Vagina (tissue), 2 donors: ENCODE measurements at places on chromosomes 4 and X.
A peak's percentile ranks its signal among the peaks of the same experiment; 100 is the strongest.

DNA sequence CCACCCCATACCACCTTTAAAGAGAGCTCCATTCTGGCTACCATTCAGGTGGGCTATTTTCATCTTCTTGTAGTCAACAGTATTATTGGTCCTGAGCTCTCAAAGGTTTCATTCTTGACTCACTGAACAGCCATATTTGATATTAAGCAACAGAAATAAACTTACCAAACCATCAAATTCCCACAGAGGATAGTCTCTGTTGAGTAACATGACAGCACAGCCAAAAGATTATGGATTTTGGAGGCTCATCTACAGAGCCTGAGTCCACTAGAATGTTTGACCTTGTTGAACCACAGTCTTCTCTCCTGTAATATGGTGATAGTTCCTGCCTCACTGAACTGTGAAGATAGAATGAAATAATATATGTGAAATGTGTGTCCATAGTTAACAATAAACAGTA is 276.3 kb upstream of the LDB2 start:
- DNase-seq, result no peak

DNA sequence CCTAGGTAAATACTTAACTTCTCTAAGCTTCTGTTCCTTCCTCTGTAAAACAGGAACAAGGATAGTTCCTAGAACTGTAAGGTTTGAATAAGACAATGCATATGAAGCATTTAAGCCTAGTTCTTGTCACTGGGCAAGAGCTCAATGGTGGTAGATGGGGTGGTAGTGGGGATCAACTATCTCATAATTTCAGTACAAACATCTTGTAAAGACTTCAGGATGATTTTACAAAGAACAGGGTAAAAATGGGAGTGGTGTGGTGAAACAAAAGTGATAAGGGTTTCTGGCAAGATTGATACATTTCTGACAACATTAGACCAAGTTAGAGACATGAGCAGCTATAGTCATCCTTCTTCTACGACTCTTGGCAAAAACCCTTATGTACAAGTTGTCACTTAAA is 137.8 kb downstream of the SCFD2 start:
- no peak for DNase-seq

DNA sequence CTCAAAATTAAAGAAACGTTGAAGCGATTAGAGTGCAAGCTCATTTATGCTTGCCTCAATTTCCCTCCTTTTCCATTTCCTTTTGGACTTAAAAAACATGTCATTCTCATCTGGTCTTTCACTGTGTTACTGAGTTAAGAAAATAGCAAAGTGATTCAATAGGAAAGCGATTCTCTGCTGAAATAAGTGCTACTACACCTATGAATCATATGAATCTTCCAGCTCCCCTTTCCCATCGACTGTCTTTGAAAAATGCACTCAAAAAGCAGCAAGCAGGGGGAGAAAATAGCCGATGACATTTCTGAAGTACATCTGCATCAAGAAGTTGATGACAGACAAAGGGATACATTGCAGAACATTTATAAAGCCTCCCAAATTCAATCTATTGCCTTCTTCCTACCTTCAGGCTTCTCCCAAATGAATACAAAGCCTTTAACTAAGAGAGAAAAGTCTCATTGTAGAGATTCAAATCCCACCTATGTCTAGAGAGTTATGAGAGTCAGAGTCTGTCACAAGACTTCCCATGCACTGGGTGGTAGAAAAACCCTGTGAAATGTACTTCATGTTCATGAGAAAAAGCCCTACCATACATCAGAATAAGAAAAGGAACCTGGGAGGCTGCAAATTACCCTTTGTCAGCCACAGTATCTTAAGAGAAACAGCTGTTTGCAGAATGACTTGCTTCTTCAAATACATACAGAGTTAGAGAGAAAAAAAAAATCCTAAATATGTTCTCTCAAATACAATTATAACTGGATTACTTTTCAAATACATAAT is 78.9 kb downstream of the MBNL3 start:
- DNase-seq, result no peak

- no peak for DNase-seq
These were observed 758 bp downstream of the IQSEC2 start for GRCh38 chrX:53280331-53281320.

GRCh38 chr4:156560701-156561100 is 410.9 kb downstream of the PDGFC start:
- DNase-seq, result no peak

DNA sequence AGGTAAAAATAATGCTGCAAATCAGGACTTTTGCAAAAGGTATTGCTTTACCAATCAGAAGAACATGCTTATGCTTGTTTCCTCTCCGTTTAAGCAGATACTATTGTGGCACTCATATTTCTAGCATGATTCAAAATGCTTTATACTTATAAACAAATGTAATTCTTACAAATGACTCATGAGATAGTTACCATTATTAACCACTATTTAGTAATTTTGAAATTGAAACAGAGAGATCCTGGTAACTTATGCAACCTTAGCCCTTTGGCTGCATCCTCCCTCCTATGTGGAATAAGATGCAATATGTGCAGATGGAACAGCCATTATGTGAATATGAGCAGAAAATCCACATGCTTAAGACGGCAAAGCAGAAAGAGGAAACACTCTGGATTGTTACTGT is 164.7 kb downstream of the PCDH18 start:
- DNase-seq, result no peak

DNA sequence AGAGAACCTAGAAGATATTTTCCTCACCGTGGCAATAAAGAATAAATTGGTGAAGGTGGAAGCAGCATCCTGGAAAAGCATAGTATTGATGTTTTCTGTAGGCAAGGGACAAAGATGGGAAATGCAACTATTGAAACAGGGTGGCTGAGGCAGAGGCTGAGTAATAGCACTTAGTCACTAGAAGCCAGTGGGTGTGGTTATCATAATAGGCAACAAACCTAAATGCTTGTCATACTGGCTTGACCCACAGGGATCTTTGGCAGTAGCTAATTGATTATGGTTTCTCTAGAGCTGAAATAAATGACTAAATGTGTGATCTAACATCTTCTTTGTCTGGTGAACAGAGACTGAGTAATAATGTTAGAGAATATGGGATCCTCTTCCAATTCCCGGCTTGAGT is 353.6 kb upstream of the RPS6KA3 start:
- no peak for DNase-seq

GRCh38 chr4:119212964-119213606 is 572 bp downstream of the USP53 start:
- peak; percentile 95 for DNase-seq

DNA sequence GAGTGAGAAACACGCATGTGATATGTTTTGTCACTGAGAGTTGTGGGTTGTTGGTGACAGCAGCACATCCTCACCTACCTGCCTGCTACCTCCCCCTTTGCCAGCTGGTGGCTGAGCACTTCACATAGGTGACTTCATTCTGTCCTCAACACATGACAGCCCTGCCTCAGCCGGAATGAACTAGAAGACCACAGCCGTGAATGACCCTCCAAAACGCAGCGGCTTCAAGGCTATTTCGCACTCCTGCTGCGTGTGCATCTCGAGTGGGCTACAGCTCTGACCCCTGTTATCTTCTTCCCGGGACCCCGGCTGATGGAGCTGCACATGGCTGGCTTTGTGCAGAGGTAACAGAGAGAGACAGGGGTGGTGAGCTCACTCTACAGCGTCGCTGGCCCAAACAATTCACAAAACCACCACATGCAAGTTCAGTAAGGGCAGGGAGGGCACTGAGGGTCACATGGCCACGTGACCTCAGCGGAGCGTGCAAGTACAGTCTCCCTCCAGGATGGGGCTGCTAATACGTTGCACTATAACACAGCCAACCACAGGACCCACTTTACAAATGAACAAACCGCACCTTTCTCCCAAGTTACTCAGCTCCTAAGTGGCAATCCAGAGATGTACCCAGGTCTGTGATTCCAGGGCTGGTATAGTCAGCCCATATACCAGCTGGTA is 6.3 kb upstream of the PPP2R2C start:
- peak; percentile 74 for DNase-seq

DNA sequence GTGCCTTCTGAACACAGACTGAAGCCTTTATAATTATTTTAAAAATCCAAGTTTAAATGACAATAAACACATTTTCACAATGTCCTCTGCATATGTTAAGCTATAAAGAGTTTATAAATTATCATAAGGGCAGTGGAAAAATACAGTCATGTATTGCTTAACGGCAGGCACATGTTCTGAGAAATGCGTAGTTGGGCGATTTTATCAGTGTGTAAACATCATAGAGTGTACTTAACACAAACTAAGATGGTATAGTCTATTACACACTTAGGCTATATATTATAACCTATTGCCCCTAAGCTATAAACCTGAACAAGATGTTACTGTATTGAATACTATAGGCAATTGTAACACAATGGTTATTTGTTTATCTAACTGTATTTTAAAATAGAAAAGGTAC is 254.7 kb downstream of the GABRG1 start:
- no peak for DNase-seq

- DNase-seq, result no peak
These were observed 9.0 kb upstream of the PRSS48 start for GRCh38 chr4:151267822-151268535.

GRCh38 chr4:108891896-108892590 is 129.2 kb upstream of the ETNPPL start:
- DNase-seq, result no peak

DNA sequence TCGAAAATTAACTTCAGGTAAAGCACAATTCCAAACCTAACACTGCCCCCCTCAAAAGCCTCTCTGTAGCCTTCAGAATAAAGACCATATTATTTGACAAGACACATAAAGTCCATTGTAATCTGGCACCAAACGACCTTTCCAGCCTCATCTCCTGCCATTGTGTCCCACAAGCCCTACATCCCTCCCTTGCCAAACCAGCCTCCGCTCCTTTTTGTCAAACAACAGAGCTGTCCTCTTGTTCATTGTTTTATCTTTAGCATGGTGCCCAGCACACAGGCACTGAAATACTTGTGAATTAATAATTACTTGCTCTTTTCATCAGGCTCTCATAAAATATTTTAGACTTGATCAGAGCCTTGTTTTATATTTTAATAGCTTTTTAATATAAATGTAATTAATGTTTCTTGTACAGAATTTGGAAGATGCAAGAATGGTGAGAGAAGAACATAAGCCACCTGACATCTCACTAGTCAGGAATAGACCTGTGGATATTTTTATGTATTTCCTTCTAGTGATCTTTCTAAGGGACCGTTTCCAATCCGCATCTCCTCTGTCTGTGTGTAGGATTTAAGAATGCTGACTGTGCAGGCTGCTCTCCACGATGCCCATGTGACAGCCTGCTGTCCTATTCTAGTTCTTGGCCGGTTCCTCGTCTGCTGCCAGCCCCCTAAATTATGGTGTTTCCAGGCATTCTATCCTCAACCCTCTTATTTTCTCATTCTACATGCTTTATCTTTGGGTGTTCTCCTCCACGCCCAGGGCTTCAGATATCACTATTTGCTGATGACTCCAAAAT is 3.0 kb upstream of the IRF2 start:
- DNase-seq, result no peak

DNA sequence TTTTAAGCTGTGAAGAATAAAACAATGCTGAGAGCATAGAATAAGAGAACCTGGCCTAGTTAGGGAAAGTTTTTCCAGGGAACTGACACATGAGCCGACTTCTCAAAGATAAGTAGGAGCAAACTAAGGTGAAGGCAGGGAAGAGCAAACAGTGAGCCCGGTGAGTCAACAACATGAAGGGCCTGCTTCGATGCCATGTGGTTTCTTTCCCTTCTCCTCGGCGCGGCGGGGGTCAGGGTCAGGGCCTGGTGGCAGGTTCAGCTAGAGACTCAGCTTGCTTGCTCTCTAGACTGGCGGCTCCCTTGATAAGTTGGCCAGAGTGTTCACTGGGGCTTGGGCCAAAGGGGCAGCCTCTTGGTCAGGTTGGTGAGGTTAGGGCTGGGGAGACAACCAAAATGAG is 81.1 kb downstream of the DLG3 start:
- no peak for DNase-seq

DNA sequence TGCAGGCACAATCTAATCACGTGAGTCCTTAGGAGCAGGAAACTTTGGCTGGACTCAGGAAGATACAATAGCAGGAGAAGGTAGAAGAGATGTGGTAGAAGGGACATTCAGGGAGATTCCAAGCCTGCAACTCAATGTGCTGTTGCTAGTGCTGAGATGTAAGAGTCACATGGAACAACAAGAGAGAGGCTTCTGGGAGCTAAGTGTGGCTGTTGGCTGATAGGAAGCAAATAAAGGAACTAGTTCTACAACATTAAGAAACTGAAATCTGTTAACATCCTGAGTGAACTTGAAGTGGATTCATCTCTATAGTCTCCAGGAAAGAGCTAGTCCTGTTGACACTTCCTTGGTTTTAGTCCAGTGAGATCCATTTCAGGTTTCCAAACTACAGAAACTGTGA is 1207.4 kb downstream of the ADGRL3 start:
- no peak for DNase-seq

DNA sequence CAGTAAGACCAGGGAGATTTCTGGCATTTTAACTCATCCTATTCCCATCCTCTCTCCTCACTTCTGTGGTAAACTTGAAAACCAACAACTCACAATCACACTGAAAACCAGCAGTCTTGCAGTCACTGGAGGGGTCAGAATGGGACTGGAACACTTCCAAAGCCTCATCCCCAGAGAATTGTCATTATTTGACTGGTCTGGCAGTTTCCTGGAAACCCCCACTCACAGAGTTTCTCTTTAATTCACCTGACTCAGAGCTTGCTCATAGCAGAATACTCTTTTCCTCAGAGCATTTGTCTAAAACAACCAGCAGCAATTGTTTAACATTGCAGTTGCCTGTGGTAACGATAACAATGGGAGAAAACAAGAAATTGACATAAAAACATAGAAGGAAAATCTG is 7.3 kb upstream of the RAB9B start:
- no peak for DNase-seq

- DNase-seq, result no peak
These were observed 3.1 kb upstream of the SETD7 start for GRCh38 chr4:139559089-139559479.

DNA sequence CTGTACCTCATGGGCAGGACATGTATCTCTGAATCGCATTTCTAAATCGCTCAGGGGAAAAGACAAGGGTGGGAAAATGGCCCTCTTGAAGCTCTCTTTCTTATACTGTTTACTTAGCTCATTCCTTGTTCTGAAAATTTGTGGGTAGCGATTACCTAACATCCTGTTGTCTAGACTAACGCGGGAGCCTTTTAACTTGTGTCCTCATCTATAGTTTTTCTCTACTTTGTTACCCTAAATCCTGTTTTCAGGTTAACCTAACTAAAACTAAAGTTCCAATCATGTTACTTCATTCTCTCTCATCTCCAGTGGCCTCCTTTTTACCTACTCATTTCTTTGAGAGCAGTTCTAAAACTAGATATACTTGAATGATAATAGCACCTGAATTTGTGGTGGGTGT is 45.0 kb downstream of the SNX25 start:
- DNase-seq, result no peak

GRCh38 chrX:85243761-85244449 is at the start of the genes SATL1 and ZNF711:
Gene SATL1 (minus strand): TSS chrX:85243779. CDS start chrX:85108968, 134,811 bp downstream.
Gene ZNF711 (plus strand): TSS chrX:85243991. CDS start chrX:85247573, 3,582 bp downstream.
- no peak for DNase-seq
